Brain microvascular endothelial cell (primary cell): ENCODE measurements at places on chromosomes 11 and 22.

DNA sequence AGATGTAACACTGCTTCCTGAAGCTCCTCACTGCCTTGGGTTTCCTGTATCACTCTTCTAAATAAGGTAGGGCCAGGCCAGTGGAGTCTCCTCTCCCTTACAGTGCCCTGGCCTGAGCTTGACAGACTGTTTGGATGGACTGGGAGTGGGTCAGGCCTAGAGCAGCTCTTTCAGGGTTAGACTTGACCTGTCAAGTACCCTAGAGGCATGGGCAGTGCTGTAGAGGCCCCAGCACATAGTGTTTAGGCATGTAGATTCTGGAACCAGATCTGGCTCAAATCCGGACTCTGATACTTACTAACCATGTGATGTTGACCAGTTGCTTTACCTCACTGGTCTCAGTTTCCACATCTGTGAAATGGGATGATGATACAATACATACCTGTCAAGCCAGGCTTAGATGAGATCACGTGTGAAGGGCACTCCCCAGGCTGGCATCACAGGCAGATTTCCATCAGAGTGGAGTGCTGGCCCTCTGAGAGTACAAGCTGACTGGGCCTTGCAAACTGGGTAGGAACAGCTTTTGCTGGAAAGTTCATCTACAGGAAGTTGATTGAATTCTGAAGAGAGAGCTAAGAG, 1.4 kb upstream of the MICAL2 start:
- no peak for DNase-seq

DNA sequence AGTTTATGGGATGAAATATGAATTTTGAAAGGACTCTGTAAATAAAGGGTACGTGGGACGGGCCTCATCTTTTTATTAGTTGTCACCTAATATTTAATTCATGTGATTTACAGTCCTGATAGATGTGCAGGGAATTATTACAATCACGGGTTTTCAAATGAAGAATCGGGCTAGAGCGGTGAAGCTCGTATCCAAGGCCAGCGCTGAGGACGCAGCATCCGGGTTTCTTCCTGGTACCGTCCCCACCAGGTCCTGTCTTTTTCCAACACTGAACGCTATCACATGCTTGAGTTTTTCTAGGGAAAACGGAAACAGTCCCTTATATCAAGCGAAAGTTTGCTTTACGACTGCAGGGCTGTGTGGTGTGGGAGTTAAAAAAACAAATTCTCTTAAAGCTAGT, 787 bp downstream of the SMDT1 start:
- peak; percentile 46 for DNase-seq

GRCh38 chr11:15580056-15580774, 465.5 kb downstream of the INSC start:
- DNase-seq: no peak

GRCh38 chr11:34345991-34346480, 11.8 kb downstream of the ABTB2 start:
- peak; percentile 65 for DNase-seq

DNA sequence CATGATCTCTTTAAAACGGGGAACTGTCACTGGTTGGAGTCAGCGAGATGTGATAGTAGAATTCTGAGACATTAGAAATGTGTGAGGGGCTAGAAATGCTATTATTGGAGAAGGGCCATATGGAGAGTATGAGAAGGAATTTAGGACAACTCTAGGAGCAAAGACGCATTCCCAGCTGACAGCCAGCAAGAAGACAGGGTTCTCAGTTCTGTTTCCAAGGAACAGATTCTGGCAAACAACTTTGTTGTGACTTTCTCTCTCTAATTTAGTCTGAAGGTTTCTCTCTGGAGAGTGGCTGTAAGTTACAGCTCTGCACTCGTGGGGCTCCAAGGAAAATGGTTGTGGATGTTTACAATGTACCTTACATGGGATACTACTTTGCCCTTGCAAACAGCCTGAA, 876.3 kb downstream of the FAM181B start:
- no peak for DNase-seq

- DNase-seq: no peak
Observed at GRCh38 chr11:399731-400211, 5.8 kb downstream of the PKP3 start.

DNA sequence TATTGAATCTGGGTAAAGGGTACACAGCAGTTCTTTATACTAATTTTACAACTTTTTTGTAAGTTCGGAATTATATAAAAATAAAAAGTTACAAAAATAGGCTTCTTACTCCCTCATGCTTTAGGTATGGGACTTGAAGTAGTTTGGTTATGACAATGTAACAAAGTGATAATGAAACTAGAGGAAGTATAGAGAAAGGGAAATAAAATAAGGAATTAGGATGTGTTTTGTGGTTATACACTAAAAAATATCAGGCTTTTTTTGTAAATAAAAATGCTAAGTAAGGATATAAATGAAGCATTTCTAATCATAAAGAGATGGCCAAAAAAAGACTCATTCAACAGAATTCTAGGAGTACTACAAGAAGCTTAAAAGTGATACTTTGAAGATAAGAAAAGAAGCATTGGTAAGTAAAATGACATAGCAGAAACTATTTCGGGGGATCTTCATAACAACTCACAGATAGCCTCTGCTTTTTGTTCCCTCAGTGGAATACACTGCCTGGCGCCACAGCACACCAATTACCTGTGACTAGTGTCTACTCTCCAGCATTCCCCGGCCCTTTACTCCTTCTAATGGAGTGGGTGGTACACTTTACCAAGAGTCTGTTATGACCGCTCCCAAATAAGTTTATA, 322.7 kb upstream of the PITPNB start:
- DNase-seq: no peak

DNA sequence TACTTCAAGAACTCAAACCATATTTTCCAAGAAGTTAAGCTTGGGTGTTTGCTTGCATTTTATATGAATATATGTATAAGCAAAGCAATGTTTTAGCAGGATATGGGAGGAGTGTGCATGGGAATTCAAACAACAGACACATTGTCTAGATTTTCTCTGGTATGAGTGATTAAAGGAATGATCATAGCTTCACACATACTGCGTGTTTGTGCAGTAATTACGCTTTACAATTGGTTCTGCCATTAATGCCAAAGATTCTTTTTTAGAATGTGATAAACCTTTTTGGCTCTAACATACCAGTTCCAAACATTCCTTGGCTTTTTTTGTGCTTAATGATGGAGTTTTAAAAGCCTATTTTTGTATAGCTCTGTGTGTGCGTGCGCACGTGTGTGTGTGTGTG, 54.0 kb downstream of the CCDC34 start:
- DNase-seq: no peak

DNA sequence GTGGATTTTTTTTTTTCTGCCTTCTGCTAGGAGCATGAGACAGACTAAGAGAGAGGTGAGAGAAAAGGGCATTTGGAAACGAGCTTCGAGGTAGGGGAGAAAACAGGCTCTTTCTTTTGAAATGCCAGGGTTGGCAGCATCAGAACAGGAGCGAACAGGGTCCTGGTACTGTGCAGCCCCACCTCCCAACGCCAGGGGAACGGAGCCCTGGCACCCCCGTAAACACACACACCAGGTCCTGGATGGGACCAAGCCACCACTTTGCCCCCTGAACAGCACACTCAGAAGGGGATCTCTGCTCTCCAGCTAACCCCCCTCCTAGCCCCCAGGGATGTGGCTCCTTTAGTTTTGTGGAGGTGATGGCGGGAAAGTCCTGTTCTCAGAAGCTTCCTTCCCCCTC, 127.1 kb downstream of the CTTN start:
- DNase-seq: no peak

DNA sequence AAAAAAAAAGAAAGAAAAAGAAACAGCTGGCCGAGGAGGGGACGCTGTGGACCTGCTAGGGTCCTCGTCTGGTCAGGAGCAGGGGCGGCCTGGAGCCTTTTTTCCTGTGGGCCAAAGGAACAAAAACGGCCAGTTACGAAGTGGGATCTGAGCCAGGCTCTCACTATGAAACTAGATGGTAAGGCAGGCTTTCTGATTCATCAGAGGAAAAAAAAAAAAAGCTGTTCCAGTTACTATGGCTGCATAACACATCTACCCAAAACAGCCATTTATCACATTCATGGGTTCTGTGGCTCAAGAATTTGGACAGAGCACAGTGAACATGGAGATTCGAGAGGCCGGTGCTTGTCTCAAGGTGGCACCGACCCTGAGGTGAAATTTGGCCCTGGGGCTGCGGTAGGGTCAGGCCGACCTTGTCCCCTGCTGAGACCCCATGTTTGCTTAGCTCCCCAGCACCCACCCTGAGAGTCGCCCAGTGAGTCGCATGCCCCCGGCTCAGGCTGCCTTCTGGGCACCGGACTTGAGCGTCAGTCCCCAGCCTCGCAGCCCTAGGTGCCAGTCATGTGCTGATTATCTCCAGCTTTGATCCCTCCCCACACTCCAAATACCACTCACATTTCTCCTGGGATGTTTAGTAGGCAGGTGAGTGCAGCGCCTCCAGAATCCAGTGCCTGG, 34.2 kb downstream of the MRGPRD start:
- DNase-seq: peak; percentile 72

GRCh38 chr11:104668797-104669463, 229.3 kb downstream of the CASP12 start:
- DNase-seq: peak; percentile 84

DNA sequence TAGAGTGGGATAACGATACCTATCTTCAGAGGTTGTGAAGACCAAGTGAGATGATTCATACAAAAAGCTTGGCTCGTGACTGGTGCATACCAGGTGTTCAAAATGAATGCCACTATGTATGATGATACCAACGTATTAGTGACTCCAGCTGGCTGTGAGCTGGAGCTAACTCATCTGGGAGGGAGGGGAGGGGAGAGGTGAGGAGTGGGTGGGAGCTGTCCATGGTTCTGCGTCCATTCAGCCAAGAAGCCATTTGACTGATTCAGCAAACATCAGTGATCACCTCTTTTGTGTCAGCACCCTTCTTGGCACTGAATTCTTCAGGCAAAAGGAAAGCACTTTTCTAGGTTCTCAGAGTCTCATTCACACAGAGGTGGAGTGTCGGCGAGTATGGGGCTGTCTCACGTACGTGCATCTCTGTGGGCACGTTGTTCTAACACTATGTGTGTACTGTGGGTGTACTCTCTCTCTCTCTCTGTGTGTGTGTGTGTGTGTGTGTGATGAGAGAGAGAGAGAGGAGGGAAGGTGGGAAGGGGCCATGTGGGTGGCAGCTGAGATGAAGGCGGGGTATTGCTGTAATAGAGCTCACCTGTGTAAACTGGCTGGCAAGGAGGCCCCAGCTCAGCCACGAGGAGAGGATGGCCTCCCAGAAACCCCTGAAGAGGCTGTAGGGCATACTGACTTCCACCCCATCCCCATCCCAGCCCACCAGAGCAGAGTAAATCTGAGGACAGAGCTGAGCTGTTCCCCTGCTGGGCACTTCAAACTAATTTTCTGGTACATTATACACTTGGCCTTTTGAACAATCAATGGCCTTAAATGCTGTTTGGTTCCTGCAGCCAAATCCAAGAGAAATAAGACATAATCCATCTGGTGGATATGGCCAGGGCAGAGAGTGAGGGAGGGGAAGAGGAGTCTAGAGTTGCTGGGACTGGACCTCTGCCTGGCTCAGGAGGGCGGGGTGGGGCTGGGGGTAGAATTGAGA, 96.1 kb upstream of the THY1 start:
- peak; percentile 47 for DNase-seq

DNA sequence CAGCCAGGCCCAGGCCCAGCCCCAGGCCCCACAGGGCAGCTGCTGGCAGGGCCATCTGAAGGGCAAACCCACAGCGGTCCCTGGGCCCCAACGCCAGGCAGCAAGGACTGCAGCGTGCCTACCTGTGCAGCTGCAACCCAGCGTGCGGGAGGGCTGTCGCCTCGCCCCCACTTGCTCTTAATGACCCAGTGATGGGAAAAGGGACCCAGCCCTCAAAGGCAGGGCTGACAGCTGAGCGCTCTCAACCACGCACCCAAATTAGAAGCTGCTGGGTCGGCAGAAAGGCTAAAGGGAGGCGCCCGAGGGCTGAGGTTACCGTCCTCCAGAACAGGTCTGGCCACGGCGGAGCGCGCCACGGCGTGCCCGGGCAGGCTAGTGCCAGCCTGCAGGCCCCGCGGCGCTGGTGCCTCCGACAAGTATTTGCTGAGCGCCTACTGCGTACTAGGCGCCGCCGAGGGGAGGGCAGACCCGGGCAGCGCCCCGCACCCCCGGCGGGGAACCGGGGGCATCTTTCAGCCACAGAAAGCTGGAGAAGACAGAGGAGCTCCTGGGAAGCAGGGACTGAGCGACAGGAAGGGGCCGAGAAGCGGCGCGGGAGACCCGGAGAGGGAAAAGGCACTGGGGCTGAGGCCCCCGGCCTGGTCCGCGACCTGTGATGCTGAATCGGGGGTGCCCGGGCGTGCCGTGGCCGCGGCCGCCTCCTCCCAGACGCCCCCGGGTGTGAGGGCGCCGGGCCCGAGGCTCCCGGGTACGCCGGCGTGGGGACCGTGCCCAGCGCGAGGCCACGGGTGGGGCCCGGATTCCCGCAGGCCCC, 773 bp downstream of the HRAS start:
- DNase-seq: no peak

GRCh38 chr11:85922367-85922766, 67.2 kb downstream of the CCDC83 start:
- no peak for DNase-seq

- peak; percentile 36 for DNase-seq
Observed at GRCh38 chr11:86176165-86176884, 68.2 kb upstream of the EED start.

GRCh38 chr22:17540481-17540880, 22.8 kb upstream of the SLC25A18 start:
- no peak for DNase-seq

GRCh38 chr11:35675901-35676610, 13.5 kb downstream of the TRIM44 start:
- no peak for DNase-seq

DNA sequence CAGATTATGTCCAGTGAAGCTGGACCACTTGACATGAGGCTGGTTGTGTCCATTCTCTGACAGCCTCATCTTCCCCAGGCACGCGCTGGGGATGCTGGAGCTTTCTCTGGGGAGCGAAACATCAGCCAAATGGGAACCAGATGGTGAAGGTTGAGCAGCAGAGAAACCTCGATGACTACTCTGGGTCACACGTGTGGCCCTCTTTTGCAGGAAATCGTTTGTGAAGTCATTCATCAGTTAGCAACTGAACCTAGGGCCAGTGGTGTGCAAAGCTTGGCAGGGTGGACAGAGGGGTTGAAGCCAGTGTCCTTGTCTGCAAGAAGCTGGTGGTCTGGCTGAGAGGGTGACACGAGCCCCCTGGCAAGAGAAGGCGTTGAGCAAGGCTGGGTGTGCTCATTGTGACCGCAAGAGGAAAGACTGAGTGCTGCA, 109.8 kb downstream of the ZBTB16 start:
- DNase-seq: no peak

- DNase-seq: no peak
Observed at GRCh38 chr11:19740586-19740985, 27.9 kb downstream of the NAV2 start.

GRCh38 chr22:46879083-46879482, 116.6 kb downstream of the TBC1D22A start:
- no peak for DNase-seq

DNA sequence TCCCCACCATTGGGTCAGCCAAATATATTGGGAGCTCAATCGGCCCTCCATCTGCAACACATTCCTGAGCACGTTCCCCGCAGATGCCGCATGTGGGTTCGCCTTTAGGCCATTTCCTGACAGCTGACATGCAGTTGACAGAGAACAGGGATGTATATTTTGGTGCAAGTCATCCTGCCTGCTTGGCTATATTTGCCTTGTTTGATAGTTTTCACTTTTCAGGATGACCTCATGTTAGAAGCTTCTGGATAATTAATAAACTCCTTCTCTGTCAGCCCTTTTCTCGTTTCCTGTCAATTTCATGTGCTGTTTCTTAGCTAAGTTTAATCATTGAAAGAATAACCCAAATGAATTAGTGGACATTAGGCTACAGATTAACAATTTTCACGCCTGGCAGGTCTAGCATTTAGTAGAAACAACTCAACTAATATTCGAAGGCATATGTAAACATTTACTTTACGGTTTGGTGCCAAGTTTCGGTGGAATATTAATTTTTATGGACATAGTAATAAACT, 105.8 kb upstream of the SLC5A12 start:
- no peak for DNase-seq
